AG08396 (cell line): ENCODE measurements at places on chromosomes 16 and 17.

DNA sequence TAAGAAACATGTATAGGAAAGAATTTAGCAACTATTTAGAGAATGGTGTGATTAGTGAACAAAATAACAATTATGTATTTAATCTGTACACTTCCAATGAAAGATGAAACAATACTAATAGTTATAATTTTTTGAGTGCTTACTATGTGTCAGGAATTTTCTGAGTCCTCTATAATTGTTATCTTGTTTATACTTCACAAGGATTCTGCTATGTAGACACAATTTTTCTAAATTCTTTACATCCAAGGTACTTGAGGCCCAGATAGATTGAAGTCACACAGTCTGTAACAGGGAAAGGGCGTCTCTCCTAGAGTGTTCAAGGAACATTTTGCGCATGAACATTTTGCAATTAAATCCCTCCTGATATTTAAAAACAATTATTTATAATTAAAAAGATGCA lies 1.1 kb upstream of the KRTAP4-12 start:
- DNase-seq: no peak

- peak; percentile 79 for DNase-seq
These were observed 300.6 kb downstream of the SOX9 start for GRCh38 chr17:72421128-72422092.

- DNase-seq: no peak
These were observed 120.4 kb downstream of the PARN start for GRCh38 chr16:14509675-14510132.

- DNase-seq: no peak
These were observed 247.1 kb downstream of the UTP18 start for GRCh38 chr17:51507444-51507843.

GRCh38 chr16:24035127-24035842 lies 199.5 kb downstream of the PRKCB start:
- no peak for DNase-seq

GRCh38 chr16:84482001-84482891 lies 22.2 kb downstream of the MEAK7 start:
- DNase-seq: no peak

DNA sequence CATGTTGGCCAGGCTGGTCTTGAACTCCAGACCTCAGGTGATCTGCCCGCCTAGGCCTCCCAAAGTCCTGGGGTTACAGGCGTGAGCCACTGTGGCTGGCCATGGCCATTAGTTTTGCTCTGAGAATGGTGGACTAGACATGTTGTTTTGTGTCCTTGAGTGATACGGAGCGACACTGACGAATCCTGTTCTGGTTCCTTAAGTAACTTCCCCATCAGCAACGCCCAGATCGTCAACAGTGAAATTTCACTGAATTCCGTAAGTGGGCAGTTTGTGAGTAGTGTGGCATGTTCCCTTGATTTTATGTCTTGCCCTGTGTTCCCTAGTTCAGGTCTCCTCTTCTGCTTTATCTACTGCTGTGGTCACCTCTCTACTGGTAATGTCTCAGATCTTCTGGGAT lies 67.4 kb downstream of the SNX29 start:
- no peak for DNase-seq

DNA sequence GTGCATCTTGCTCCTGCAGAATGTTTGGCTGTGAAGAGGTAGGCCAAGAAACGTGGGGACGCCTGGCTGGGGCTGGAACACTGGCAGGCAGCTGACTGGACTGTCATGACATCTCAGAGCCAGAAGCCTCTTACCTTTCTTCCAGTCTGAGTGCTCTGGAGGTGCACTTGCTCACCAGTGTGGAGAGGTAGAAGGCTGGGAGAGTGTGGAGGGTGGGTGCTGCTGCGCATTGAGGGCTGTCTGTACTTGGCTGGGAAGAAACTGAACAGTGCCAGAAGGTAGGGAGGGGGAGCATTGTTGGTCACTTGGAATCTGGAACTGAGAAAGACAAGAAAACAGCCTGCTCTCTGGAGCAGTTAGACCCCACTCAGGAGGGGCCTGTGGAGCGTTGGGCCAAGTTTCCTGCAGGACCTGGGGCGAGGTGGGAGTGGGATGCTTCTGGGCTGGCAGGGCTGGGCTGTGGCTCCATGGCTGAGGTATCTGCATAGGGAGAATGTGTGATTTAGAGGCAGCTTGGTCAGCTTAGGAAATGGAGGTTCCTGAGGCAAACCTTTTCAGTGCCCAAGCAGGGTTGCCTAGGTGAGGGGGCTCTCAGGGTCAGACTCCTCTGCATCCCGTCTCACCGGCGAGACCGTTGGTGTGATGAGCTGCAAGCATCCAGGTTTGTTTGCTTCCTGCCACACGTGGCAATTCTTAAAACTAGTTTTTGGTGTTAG lies 55.1 kb downstream of the KSR1 start:
- DNase-seq: no peak

- peak; percentile 55 for DNase-seq
These were observed 855 bp downstream of the TMEM204 start for GRCh38 chr16:1534021-1535020.
